Right cardiac atrium (tissue), 5 donors: ENCODE measurements at places on chromosomes 1 and 21.
A peak's percentile ranks its signal among the peaks of the same experiment; 100 is the strongest.

- DNase-seq: peak; percentile 89
These were observed 164.9 kb downstream of the DYRK1A start for GRCh38 chr21:37531431-37531932.

GRCh38 chr1:174884038-174884437 is 115.7 kb upstream of the CACYBP start:
- no peak for DNase-seq

DNA sequence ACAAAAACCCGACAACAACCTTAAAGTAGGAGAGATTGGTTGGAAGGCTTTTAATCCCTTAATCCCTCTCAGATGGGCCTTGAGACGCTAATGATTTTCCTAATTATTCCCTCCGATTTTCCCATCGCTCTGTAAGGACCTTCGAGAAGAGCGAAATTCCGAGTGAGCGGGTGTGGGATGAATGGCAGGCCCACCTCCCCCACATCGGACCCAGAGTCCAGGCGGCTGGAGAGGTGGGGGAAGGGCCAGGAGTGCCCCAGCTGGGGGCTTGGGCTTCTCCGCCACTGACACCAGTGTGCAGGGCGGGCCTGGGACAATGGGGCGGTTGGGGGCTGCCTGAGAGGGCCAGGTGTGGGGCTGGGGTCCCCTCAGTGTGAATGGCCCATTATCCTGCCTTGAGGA is 23.4 kb downstream of the RHBG start:
- DNase-seq: no peak

DNA sequence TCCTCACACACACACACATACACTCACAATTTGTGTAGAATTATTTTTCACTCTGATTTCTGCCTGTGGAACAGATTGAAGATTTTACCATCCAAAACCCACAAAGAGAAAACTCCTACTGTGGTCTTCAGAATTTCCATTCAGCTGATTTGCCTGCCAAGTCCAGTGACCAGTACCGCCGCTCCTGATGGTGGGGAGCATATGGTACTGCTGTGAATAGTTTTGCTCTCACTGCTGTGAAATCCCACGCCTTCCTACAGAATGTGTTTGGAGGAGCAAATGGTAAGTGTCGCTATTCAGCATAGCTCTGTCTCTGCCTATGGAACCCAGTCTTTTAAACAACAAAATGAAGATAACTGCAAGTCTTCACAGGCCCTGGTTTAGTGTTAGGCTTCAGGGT is 629.5 kb downstream of the LMO4 start:
- no peak for DNase-seq

DNA sequence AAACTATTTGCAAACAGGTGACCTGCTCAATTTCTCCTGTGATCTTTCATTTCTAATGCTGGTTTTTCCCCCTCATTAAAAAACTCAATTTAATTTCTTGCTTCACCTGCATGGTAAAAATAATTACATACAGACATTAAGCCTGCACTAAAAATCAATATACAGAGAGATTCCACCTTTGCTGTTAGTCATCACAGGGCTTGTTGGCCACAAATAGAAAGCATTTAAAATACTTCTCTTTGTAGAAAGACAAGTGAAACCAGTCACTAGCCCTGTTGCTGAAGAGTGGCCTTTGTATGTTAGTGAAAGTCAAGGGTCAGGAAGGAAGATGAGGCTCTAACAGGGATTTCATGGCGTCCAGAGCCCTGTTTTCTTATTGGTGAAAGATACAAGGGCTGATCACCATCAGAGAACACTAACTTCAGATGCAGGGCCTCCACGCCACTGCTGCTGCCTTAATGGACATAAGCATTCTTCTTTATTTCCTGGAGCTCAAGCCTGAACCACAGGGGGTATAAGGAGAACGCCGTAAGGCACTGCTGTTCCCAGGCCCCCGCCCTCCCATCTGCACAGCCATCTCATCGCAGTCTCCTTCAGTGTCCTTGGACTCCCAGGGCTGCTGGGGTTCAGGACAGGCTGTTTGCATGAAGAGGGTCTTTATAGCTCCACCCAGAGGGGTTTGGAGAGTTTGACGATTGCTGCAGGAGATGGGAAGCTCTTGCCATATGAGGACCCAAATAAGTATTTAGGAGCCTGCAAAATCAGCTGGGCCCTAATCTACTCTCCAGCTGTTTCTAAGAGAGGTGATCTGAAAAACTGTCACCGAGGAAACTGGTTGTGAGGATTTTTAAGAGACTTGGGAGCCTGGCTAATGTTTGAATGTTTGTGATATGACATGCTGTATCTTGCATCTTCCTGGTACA is 117.3 kb upstream of the IRF2BP2 start:
- peak; percentile 18 for DNase-seq

GRCh38 chr1:78184460-78185072 is 138.8 kb downstream of the GIPC2 start:
- no peak for DNase-seq

DNA sequence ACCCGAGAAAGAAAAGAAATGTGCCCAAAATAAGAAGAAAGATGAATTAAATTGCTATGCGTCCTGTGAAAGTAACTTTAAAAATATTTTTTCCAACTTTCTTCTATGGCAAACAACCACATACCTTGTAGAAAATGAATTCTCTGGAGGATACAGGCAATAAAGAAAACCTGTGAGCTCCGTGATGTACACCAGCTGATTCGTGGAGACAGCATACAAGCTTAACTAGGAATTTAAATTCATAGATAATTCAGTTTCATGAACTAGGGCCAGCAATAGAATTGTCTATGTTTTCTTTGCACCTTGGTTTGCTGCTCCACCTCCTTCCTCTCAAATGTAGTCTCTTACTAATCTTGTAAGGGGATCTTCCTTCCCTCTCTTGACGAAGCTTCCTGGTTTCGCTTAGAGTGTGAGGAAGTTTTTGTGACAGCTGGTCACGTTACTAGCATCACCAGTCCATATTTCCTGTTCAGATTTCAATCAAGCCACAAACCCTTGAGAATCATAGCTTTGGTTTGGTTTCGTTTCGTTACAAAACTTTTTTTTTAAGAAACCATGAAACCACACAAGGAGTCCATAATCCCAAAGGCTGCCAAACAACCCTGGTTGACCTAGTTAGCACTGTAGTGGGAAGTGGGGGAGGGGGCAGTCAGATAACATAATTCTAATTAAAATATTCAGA is 35.8 kb downstream of the GREM2 start:
- no peak for DNase-seq
